Smooth muscle cell of the umbilical artery (primary cell): ENCODE measurements at places on chromosomes 16 and 17. TPM values are rescaled to one million over a fixed set of nuclear protein-coding genes. Genes with fewer than 3 reads are reported as not detected.

Gene CCDC144A
- total RNA-seq, result 8.1 and 9.2 TPM in 2 replicates

Gene SPHK1
- 42.5 and 101 TPM in 2 replicates for total RNA-seq

Gene GCGR
- not detected in 2 replicates for total RNA-seq

Gene TRAP1
- total RNA-seq, result 42.5 and 76.6 TPM in 2 replicates

Gene CDR2L
- total RNA-seq, result 19.9 and 47.2 TPM in 2 replicates
